Activated B cell treated with CpG ODN at 0.5 μM for 24 hours (primary cell): ENCODE measurements at places on chromosomes 4 and X.

- DNase-seq: no peak
These were observed 121.2 kb downstream of the AFAP1 start for GRCh38 chr4:7818399-7818911.

DNA sequence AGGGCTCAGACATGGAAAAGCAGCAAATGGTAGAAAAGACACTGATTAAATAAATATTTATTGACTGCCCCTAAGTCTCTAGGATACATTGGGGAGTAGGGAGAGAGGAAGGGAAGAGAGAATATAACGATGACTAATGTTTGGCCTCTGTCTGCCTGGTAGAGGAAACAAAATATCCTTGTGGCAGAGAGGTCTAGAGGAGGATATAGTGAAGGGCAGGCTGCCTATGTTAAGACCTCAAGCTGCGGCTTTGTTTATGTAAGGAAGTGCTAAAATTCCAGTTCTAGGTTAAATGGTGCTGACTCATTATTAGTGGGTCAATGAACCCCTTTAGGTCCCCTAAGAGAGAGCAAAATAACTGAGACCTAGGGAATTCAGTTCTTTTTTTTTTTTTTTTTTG, 427.3 kb upstream of the FTHL17 start:
- no peak for DNase-seq

GRCh38 chrX:39008549-39008948, 207.3 kb downstream of the MID1IP1 start:
- no peak for DNase-seq

DNA sequence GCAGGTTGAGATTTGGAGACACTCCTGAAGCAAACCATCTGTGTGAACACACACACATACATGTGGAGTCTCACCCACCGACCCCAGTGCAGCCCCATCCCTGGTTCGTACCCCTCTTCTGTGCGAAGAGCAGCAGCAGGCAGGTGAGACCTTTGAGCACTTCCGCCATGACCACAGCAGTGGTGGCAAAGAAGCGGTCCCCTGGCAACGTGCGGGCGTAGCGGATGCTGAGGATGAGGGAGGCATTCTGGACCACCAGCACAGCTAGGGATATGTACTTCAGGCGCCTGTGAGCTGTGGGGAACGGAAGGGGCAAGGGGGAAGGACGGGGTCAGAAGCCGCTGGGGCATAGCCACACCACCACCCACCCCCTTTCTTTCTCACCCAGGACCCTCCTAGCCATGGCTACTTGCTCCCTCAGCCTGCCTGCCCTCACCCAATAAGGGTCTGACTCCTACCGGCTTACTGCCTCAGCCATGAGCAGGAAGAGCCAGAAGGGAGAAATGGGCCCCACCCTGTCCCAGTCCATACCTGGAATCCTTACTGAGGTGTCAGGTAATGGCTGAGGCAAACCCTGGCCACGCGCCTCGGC, 1.6 kb downstream of the SLC35A2 start:
- DNase-seq: no peak

GRCh38 chrX:18542131-18542530, 116.7 kb downstream of the CDKL5 start:
- DNase-seq: no peak

- no peak for DNase-seq
These were observed 674.3 kb upstream of the MAGEB2 start for GRCh38 chrX:29541038-29541437.

DNA sequence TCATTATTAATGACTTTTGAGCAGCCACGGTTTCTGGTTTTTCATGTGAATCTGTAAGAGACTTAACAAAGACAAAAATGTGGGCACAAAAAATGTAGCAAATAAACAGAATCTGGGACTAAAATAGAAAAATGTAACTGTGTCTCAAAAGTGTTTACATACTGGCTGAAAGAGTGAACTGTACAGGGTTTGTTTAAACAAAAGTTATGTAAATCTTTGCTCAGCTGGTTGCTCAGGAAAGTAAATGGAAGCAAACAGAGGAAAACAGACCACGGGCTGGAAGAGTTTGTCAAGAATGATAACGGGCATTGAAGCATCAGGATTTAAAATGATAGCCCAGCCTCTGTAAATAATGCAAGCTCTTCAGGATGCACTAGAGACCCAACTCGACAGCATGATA, 921.8 kb upstream of the FTHL17 start:
- no peak for DNase-seq

DNA sequence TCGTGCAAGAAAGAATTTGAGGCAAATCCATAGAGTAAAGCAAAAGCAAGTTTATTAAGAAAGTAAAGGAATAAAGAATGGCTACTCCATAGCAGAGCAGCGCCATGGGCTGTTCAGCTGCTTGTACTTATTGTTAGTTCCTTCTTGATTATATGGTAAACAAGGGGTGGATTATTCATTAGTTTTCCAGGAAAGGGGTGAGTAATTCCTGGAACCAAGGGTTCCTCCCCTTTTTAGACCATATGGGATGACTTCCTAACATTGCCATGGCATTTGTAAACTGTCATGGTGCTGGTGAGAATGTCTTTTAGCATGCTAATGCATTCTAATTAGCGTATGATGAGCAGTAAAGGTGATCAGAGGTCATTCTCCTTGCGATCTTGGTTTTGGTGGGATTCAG, 23.5 kb upstream of the CEP135 start:
- no peak for DNase-seq

GRCh38 chr4:102103368-102103767, 241.9 kb downstream of the SLC39A8 start:
- no peak for DNase-seq

DNA sequence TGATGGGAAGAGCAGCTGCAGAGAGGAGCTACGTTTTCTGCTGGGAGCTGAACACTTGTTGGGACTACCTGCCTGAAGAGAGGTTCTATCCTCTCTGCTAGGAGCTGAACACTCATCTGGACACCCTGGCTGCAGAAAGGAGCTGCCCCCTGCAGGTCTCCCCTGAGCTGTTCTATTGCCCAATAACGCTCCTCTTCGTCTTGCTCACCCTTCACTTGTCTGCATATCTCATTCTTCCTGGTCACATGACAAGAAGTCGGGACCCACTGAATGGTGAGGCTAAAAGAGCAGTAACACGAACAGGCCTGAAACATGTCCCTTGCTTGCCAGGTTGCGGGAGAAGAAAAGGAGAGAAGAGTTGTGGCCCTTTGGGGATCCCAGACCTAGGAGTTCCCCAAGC, 27.8 kb downstream of the NAA11 start:
- no peak for DNase-seq

DNA sequence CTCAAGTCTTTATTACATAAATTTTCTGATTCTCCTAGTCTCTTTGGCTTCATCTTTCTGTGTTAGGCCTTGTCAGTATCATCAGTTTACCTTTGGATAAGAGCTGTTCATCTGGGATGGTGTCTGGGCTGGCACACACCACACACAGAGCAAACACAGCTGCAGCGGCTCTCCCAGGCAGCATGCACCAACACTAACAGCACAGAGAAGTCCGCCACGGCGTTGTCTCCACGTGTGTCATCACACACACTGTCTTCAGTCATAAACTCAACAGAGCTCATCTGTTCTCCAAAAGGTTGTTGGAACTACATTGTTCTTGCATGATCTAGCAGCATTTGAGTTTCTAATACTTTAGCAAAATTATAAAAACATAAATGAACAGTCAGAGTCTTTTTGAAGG, 851.9 kb upstream of the FRG1 start:
- DNase-seq: no peak

- no peak for DNase-seq
These were observed 22.3 kb downstream of the QRFPR start for GRCh38 chr4:121358473-121358872.

- DNase-seq: no peak
These were observed 820 bp upstream of the MAB21L2 start for GRCh38 chr4:150581056-150581605.

DNA sequence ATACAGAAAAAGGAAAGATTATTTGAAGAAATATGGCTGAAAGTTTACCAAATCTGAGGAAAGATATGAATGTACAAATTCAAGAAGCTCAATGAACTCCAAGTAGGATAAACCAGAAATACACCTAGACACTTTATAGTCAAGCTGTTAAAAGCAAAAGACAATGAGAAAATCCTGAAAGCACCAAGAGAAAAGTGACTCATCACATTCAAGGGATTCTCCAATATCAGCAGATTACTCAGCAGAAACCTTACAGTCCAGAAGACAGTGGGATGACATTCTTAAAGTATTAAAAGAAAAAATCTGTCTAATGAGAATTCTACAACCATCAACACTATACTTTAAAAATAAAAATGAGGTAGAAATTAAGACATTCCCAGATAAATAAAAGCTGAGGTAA, 223.8 kb upstream of the ZCCHC13 start:
- no peak for DNase-seq

DNA sequence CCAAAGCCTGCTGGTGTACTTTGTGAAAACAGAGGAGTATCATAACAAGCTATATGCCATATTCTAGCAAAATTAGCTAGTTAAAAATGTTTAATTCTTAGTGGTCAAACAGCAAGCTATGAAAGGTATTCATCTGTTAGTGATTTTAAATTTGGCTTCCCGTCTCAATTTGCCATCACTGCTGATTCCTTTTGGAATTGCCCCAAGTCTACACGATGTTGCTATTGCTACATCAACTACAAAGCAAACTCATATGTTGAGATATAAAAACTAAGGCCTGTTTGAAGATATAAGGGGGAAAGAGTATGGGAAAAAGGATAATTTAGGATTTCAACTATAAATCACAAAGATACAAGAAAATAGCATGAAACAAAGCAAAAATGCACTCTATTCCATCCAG, 146.1 kb downstream of the COL25A1 start:
- no peak for DNase-seq

DNA sequence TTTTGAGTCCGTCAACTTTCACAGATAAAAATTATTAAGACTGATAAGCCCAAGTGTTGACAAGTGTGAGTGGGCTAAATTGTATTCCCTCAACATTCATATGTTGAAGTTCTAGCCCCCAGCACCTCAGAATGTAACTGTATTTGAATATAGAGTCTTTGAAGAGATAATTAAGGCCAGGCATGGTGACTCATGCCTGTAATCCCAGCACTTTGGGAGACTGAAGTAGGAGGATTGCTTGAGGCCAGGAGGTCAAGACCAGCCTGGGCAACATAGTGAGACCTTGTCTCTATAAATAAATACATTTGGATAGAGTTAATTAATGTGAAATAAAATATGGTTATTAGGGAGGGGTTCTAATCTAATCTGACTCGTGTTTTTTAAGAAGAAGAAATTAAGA, 29.7 kb upstream of the SLC25A4 start:
- DNase-seq: no peak

GRCh38 chr4:1172971-1173757, 781 bp upstream of the SPON2 start:
- DNase-seq: no peak

- no peak for DNase-seq
These were observed 435.3 kb downstream of the ZIC3 start for GRCh38 chrX:138001226-138001625.

DNA sequence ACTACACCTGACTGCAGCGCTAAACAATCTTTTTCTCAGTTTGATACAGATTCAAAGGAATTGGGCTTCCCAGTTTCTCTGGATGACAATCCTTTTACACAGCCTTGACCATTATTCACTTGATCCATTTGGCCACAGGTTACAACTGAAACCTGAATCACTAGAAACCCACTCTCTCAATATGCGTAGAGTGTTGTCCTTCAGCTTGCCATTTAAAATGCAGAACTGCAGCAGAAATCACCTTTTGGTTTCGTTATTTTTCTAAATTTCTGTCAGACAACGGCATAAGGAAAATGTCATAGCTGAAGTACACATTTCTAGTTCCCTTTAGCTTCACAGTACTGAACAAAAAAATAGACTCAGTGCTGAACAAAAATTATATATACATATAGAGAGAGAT, 255.8 kb upstream of the TENM3 start:
- no peak for DNase-seq

- DNase-seq: no peak
These were observed 99.8 kb downstream of the ARHGAP10 start for GRCh38 chr4:147831551-147832171.

GRCh38 chrX:120463241-120463640, 5.9 kb downstream of the LAMP2 start:
- DNase-seq: no peak

DNA sequence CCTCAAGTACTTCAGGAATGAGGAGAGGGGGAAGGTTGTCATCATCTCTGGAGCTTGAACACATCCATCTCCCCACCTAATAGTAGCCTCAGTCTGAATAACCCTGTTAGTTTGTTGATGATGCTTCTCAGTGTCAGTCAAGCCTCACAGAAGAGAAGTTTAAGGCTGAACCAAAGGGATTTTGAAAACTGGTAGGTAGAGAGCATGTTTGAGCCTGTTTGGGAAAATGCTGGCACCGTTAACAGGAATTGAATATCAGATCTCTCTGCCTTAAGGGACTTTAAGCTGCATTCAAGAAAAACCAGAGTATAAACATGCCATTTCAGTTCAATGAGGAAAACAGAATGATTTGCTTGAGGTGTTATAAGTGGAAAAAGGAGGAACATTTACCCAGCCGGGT, 73.1 kb downstream of the MAPK10 start:
- DNase-seq: no peak

DNA sequence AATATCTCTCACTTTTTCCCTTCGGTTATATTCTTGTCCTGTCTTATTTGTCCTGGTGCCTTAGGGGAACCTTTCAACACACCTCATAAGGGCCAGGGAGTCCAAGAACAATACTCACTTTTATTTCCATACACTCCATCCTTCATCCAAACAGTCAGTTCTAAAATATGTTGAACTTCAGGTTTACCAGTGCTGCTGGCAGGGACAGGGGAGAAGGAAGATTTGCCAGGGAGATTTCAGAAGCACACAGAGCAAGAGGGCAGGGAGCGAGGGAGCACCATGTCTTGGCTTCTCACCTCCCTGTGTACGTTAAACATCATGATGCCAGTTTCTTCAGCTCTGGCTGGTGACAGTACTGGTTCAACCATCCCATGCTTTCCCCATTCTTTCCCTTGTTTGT, 631.1 kb upstream of the FAT1 start:
- DNase-seq: no peak

GRCh38 chr4:83067058-83067639, 32.2 kb downstream of the COPS4 start:
- DNase-seq: no peak

- no peak for DNase-seq
These were observed 9.2 kb upstream of the ANXA3 start for GRCh38 chr4:78542373-78542772.

DNA sequence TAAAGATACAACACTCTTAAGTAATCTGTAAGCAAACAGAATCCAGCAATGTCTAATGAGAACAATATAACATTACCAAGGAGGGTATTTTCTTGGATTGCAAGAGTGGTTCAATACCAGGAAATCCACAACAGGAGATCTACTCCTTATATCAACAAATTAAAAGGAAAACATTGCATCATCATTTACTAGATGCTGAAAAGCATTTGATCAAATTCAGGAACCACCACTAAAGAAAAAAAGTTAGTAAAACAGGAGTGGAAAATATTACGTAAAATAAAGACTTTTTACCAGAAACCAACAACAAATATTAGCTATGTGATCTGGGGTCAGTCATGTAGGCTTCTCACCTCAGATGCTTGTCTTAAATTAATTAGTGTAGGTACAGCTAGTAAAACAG, 66.8 kb upstream of the MAB21L2 start:
- DNase-seq: no peak
